ENCODE measurements at places on chromosomes 6 and 20. TPM values are rescaled to one million over a fixed set of nuclear protein-coding genes. Genes with fewer than 3 reads are reported as not detected.

DNA sequence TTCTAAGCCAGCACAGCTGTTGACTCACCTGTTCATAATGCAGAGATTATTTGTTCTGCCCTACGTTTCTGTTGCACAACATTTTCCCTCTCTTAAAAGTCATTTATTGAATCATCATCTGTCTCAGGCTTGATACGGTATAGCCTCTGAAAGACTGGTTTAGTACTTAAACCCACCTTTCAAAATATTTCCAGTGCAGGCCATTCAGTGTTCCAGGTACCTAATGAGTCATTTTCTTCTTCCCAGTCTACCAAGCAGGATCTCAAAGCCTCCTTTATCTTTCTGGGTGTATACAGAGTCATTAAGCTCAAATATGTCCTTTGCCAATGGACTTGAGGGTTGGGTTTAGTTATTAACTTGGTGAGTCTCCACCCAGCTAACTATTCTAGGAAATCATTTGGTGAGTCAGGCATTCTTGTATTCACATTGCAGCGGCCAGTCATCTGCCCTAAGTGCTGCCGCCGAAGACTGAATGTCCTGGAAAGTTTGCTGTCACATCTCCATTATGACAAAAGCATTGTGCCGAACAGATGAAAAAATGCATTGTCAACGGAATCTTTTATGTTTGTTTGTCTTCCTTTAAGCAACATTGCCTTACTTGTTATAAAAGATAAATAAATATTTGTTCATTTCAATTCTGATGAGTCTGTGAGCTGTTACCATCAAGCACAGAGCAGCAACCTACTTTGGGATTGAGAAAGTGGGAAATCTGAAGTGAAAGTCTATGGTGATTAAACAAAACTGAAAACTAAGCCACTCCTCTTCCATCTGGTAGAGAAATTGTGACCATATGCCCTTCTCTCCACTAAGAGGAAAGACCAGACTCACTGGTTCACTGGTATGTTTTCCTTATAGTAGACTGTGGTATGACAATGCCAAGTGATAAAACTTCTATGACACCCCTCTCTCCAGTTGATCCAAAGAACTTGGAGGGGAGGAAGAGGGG is 14.3 kb upstream of the FAM135A start:
- DNase-seq, result no peak

The RFX6 gene
- total RNA-seq, result not detected

The MYB gene
- 0.24 TPM for total RNA-seq

- peak; percentile 59 for DNase-seq
Observed at GRCh38 chr6:170021579-170021978, 269.3 kb downstream of the DLL1 start.

All from cardiac septum (tissue), 1 donor.